ENCODE measurements at places on chromosomes 6 and 20. TPM values are rescaled to one million over a fixed set of nuclear protein-coding genes. Genes with fewer than 3 reads are reported as not detected.

- no peak for DNase-seq
Observed at GRCh38 chr6:70079241-70079640, 212.9 kb downstream of the COL19A1 start.

DNA sequence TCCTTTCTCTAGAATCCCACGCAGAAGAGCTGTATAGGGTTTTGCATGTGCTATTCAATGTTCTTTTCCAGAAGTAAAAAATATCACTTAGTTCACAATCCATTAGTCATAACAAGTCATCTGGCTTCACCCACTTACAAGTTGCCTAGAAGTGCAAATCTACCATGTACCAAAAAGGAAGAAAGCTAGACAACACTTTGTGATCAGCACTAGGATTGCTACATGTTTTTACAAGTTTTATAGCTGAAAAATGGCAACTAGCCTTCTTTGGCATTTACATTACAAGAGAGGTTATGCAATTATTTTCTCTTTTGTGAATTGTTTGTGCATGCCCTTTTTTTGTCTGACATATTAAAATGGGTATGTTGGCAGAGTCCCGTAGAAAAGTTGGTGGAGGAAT, 85.6 kb upstream of the PTPRK start:
- no peak for DNase-seq

DNA sequence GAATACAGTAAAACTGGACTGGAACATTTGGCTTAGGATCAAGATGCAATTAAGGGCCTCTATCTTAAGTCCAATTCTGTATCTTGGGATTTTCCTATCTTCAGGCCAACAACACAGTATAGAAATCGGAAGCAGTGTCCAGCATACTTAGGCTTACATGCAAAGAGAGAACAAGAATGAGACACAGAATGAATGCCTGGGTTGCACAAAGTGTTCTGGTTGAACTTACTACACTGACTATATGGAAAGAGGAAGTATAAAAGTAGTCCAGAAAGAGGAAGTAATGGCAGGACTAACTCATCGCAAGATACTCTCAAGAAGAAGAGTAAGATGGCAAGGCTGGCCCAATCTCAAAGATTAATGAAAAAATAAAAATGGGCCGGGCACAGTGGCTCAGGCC, 87.6 kb downstream of the BTBD9 start:
- DNase-seq: no peak

GRCh38 chr6:147322299-147323162, 118.3 kb downstream of the STXBP5 start:
- no peak for DNase-seq

The TCF21 gene
- not detected for total RNA-seq

The LKAAEAR1 gene
- total RNA-seq: 0.24 TPM

The CALHM6 gene
- total RNA-seq: not detected
